ENCODE measurements at places on chromosomes 7 and 10. TPM values are rescaled to one million over a fixed set of nuclear protein-coding genes. Genes with fewer than 3 reads are reported as not detected.

LIPA gene
- total RNA-seq, result 34.1 TPM

ZNF438 gene
- 0.96 TPM for total RNA-seq

CHST3 gene
- 20.0 TPM for total RNA-seq

NPY gene
- total RNA-seq, result not detected

TMEM120A gene
- 27.3 TPM for total RNA-seq

ANKIB1 gene
- total RNA-seq, result 37.7 TPM

TRIL gene
- total RNA-seq, result not detected

ZNF117 gene
- 6.5 TPM for total RNA-seq

CAV2 gene
- total RNA-seq, result 225 TPM
